NCI-H1694 (cell line): ENCODE measurements at places on chromosomes 11 and 22.
A peak's percentile ranks its signal among the peaks of the same experiment; 100 is the strongest.

- DNase-seq = no peak
These were observed 33.7 kb downstream of the DAGLA start for GRCh38 chr11:61713906-61714305.

DNA sequence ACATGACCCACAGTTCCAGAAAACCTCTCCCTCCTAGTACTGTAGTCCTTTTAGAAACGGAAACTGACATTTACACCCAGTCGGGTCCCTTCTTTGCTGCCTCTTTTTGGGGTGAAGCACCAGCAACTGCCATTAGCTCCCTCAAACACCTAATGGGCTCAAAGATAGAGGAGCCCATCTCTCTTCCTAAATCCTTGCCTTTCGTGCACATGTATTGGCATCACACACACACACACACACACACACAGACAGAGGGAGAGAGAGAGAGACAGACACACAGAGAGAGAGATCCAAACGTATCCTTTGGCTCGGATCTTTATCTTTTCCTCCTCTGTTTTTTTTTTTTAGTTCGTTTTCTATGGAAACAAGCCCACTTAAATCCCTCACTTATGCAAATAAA is 716 bp downstream of the GRM5 start:
- DNase-seq = no peak

DNA sequence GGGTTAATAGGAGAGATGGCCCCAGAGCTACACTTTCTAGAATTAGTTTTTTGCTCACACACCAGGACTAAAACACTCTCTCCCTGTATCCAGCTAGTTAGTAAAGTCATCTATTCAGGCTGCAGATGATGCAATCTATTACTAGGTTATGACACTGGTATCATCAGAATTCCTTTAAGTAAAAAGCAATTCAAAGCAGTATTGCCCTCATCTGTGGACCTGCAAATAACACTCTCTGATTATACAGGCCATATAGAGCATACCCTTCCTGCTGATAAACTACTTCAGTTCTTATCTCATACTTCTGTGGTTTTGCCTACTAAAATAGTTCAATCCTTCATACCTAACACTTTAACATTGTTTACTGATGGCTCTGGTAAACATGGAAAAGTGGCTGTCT is 13.5 kb upstream of the MTMR2 start:
- no peak for DNase-seq

DNA sequence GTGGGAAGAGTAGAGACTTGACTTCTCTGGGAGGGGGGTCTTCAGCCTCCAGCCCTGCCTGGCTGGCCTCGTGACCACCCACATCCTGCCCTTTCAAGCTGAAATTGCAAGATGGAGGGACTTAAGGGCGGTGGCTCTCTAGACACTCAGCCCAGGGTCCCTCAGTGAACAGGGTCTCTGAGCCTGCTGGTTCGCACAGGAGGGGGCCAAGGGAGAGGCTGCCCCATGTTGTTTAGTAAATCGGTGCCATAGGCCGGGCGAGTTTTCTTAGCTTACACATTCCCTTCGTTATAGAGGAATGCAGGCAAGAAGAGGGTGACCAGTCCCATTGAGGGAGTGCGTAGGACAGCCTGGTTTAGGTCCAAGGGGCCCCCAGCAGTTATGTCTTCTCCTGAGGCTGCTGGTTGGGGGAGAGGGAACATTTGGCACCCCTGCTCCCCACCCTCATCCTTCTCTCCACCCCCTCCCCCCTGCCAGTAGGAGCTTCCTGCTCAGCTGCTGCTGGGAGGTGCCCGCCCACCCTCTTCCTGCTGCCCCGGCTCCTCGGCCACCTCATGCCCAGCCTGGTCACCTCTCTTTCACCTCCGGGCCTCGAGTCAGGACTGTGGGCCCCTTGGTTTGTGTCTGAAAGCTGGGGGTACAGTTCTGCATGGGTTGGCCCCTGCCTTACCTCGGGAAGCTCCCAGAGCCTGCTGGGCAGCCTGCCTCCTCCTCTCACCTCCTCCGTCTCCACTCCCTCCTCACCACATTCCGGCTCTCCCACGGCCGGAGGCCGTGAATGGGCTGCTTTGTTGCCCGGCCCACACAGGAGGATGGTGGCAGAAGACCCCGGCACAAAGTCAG is 3.9 kb downstream of the FRMD8 start:
- no peak for DNase-seq

- no peak for DNase-seq
These were observed 449.3 kb downstream of the OPCML start for GRCh38 chr11:133082841-133083488.

GRCh38 chr11:96338910-96339705 is 3.9 kb downstream of the MAML2 start:
- no peak for DNase-seq

- DNase-seq = no peak
These were observed 17.9 kb upstream of the RRAS2 start for GRCh38 chr11:14376920-14377319.

GRCh38 chr11:80538040-80538439 is 1097.2 kb upstream of the TENM4 start:
- DNase-seq = no peak

GRCh38 chr22:20282901-20283673 is 15.0 kb upstream of the RTN4R start:
- DNase-seq = no peak

DNA sequence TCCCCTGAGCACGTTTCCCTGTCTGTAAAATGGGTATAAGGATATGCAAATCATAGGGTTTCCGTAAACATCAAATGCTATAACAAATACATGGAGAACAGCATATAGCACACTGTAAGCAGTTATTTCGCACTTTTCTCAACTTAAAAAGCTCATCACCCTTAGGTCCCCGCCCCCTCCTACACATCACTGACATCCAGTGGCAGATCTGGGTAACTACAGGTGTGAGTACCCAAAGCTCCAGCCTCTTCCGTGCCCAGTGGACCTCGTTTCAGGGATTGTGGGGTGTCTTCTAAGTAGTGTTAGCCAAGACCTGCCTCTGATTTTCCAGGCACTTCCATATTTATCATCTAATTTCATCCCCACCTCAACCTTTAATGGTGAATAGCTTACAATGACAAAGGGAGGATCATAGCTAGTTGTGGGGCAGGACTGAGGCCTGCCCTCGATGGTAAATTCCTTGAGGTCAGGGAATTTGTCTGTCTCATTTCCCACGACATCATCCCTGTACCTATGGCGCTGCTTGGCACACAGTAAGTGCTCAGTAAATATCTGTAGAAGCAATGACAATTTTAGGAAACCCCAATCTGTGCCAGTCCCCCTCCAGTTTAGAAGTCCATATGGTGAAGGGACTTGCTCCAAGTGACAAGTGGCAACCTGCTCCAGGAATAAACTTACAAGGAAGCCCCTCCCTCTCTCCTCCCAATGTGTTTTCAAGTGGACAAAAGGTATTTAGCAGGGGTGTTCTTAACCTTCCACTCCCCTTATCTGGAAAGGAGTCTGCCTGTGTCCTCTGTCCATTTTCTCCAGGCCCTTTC is 340.5 kb downstream of the TENM4 start:
- DNase-seq = peak; percentile 16

DNA sequence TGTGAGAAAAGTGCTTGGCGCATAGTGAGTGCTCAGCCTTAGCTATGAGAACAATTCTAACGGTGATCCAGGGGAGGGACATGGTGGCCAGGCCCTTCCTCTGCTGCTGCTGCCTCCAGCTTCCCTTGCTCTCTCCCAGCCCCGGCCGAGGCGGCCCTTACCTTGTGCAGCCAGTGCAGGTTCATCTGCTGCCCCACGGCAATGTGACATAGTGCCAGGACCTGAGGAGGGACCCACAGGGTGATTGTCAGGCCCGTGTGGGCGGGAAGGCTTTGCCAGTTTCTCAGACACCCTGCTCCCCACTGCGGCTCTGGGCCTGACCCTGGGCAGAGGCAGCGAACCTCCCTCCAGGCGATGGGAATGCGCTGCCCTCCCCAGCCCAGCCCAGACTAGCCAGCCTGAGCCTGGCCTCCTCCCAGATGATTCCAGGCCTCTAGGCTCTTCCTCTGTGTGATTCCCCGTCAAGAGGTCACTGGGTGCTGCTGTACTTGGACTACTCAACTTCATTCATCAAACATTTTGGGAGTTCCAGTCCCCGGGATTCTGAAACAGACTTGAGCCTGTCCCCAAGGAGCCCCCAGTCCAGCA is 23.7 kb upstream of the KLHL35 start:
- no peak for DNase-seq
